ENCODE measurements at places on chromosomes 5 and 9.

GRCh38 chr5:64632251-64632650 is 58.1 kb upstream of the SHISAL2B start:
- peak; percentile 79 for DNase-seq

DNA sequence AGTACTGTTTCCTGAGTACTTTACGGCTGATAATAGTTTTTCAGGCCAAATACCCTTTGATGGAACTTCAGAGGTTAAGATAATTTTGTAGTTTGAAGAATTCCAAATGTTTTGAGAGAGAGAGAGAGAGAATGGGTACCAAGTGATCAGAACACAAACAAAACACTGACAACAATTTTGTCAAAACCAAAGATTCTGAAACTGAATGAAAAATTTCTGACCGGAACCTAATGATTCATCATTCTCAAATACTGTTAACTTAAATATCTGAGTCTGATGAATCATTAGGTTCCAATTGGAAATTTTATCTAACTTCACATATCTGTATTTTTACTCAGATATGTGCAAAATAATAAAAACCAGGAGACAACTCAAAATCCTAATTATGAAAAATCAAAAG is 4.0 kb downstream of the LMBRD2 start:
- DNase-seq, result no peak

GRCh38 chr5:73104326-73104725 is 16.0 kb upstream of the TMEM171 start:
- no peak for DNase-seq

DNA sequence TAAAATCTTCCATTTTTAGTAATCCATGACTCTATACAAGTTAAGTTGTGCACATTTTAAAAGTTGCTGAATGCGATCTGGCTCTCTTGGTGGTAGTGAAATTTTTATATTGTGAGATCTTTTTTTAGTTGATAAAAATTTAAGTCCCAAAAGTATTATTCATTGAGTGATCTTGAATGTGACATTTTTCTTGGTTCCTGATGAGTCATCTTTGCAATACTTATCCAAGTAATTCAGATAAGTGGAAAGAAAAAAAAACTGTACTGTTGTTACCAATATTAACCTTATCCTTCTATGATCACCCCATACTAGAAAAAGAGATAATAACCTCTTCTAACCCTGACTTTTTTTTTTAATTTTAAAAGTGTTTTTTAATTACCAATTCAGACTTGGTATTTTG is 601.3 kb downstream of the PSAT1 start:
- no peak for DNase-seq

DNA sequence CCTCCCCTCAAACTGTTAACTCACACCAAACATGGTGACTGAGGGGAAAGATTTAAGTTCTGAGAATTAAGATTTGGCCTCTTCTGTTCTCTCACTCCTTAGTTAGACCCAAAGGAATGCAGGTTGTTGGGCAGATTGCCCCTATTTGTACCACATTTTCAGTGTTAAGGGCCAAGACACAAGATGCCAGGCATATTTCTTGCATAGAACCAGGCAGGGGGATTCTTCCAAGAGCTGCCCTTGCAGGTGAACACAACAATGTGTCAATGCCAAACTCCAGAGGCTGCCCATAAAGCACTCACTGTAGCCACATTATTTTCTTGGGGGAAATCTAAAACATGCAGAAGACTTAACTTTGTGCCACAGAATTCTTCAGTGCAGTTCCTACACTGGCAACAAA is 14.7 kb downstream of the MPDZ start:
- no peak for DNase-seq

GRCh38 chr9:86445671-86446070 is 91.5 kb upstream of the TUT7 start:
- no peak for DNase-seq

DNA sequence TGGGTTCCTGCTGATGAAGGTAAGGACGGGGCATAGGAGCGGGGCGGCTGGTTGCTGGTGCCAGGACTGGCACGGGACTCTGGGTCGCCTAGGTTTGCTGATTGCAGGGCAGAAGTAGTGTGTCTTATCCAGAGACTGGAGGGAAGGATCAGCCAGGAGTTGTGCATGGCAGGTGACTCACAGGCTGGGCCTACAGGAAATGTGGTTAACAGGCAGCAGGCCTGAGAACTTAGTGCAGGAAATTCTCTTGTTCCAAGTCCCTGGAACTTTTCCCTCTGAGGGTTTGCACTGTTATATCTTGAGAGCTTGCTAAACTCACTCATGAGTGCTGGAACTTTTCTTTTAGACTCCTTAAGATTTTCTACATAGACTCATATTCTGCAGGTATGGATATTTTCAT is 95.1 kb downstream of the ANXA2R start:
- no peak for DNase-seq

DNA sequence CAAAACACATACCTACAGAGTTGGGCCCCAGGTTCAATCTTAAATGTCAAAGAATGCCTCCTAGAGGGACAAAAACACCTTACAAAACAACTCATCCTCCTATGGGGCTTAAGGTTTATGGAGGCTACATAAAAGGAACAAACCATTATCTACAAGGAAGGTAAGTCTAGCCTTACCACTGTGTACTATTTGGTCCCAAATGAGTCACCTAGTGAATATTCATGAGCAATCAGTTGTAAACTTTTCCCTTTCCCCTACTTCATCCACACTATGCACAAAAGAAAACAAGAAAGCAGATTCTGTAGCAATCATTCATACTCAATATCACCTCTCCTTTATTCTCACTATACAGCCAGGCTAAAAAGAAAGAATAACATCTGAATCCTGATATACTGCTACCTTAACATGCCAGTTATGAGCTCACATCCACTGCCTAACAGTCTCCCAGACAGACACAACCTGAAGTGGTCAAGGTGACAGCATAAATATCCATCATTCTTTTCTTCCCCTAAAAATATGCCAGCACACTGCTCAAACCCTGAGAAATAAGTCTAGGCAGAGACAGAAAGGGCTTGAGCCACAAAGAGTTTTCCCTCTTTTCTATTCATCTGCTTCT is 6.2 kb downstream of the OXCT1 start:
- DNase-seq, result no peak

DNA sequence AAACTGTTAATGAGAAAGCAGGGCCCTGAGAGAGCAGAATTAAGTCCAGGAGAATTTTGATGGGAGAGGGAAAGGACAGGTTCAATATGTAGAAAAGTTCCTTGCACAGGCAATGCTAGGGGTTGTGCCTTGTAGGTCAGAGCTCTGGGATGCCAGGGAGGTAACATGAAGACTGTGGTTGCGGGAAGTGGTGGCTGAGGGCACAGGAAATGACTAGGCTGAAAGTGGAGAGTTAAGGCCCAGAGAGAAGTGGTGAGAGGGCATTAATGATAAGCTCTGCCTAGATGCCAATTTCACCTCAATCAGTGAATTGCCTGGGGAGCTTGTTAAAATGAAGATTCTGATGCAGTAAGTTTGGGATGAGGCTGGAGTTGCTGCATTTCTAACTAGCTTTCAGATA is 31.5 kb upstream of the PPP3R2 start:
- no peak for DNase-seq

GRCh38 chr9:89743573-89744254 is 138.9 kb downstream of the GADD45G start:
- peak; percentile 43 for DNase-seq
